ENCODE measurements at places on chromosomes 2 and 18.

DNA sequence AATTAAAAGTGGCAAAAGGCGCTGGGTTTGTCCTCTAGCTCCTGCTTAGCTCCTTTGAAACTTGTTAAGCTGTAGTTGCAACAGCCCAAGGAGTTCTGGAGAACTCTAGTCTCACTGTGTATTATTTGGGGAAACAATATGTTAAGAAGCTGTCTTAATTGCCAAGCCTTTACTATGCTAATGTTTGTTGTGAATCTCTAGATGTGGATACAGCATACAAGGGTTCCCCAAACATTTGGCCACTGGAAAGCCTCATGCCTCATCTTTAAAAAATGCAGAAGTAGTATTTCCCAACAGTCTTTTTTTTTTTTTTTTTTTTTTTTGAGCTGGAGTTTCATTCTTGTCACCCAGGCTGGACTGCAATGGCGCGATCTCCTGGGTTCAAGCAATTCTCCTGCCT lies 236.7 kb downstream of the PRKCE start:
- DNase-seq: no peak

DNA sequence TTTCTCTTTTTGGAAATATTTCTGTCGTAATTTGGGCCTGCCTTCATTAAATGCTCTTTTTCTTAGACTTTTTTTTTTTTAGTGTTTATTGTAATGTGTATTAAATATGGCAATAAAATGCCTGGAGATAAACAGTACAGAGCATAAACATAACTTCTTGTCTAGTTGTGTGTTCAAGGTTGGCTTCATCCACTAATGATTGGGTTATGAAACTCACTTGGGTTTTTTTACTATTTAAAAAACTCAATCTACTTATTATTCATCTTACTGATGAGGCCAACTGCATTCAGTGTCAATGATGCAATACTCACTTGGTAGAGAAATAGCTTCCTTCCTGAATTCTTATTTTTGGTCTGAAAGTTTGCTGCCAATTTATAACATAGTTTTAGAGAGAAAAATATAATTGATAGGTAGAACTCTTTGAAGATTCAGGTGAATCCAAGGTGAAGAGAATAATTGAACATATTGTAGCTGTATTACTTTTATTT lies 144.2 kb upstream of the NABP1 start:
- no peak for DNase-seq

GRCh38 chr2:179268277-179268925 lies 3.8 kb upstream of the SESTD1 start:
- DNase-seq: no peak

DNA sequence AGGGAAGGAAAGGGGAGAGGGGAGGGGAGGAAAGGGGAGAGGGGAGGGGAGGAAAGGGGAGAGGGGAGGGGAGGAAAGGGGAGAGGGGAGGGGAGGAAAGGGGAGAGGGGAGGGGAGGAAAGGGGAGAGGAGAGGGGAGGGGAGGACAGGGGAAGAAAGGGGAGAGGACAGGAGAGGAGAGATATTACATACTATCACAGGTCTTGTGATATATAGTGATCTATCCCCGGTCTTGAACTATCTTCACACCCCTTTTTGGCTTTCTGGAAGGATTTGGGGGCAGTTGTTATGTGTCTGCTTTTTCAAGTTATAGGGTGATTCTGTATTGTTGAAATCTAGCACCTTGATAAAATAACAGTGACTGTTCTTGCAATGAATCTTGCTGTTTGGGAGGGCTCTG lies 92.1 kb upstream of the ID2 start:
- no peak for DNase-seq

DNA sequence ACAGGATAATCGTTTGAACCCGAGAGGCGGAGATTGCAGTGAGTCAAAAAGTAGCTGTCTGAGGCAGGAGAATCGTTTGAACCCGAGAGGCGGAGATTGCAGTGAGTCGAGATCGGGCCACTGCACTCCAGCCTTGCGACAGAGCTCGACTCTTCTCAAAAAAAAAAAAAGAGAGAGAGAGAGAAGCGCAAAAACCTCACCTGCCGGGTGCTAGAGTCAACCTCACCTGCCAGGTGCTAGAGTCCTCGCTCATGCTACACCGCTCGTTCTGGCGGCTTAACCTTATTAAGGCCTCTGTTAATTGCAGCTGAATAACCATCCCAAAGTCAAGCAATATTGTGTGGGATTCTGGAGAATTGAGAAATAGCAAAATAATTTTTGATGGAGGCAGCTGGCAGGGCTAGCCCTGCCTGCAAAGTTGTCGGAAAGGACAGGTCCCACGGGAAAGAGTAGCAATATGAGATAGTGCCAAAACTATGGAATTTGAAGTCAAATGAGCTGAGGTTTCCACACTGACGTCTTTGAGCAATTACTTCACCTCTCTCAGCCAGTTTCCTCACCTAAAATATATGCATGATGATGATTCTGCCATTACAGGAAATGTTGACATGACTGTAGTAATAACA lies 644 bp upstream of the DYM start:
- DNase-seq: no peak

DNA sequence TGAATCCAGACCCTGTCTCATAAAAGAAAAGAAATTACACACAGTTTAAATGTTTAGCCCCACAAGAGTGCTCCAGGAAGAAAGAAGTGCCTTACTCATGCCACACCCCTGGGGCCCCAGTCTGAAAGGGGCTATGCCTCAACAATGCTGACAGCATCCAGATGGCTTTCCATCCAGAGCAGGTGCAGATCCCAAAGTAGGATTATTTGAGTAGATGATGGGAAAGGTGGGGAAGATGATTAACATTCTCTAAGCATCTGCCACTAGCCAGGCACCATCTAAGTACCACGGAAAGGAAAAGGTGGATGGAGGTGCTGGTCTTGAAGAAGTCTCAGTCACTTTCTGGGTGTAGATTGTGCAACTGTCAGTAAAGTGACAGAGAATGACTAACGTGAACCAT lies 16.3 kb downstream of the DPYSL5 start:
- no peak for DNase-seq

DNA sequence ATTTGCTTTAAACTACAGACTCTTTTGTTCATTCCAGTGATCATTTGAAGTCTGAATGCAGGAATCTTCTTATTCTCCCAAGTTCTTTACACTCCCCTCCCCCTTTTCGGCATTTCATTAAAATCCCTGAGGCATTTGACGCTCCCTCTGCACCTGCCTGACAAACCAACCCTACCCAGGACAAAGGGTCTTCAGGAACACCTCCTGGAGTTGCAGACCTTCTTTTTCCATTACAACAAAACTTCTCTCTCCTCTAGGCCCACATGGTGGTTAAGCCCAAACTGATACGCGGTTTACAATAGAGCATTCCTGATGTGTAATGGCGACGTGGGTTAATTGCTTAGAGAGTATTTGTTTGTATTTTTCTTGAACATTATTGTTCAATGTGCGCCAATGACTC lies 367.4 kb downstream of the FBXO15 start:
- no peak for DNase-seq

GRCh38 chr2:39464864-39465263 lies 27.8 kb upstream of the MAP4K3 start:
- DNase-seq: no peak

GRCh38 chr2:155841442-155841841 lies 491.1 kb downstream of the NR4A2 start:
- no peak for DNase-seq

DNA sequence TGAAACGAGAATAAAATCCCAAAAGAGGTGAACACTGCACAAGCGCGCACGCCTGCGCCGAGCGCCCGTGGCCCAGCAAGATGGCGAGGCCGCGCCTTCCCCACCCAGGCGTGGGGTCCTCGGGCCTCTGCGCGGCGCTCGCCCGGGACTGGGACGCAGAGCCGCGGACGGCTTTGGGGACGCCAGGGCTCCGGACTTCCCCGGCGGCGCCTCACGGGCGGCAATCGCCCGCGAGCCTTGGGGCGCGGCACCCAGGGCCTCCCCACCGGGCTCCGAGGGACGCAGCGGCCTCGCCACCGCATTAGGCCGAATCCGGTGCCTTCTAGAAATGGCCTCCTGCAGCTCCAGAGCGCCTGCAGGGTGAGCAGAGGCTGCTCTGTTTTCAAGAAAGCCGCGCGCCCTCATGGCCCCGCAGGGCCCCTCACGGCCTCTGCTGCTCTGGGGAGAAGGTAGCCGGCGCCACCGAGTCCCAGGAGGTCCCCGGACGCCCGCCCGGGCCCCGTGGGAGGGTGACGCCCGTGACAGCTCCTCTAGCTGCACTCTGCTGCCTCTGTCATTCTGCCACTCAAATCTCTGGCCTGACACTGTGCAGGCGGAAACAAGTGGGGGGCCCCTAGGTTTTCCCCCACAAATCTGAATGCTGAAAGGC lies 35.9 kb upstream of the POMC start:
- no peak for DNase-seq

GRCh38 chr2:30139131-30139870 lies 7.5 kb upstream of the YPEL5 start:
- no peak for DNase-seq

DNA sequence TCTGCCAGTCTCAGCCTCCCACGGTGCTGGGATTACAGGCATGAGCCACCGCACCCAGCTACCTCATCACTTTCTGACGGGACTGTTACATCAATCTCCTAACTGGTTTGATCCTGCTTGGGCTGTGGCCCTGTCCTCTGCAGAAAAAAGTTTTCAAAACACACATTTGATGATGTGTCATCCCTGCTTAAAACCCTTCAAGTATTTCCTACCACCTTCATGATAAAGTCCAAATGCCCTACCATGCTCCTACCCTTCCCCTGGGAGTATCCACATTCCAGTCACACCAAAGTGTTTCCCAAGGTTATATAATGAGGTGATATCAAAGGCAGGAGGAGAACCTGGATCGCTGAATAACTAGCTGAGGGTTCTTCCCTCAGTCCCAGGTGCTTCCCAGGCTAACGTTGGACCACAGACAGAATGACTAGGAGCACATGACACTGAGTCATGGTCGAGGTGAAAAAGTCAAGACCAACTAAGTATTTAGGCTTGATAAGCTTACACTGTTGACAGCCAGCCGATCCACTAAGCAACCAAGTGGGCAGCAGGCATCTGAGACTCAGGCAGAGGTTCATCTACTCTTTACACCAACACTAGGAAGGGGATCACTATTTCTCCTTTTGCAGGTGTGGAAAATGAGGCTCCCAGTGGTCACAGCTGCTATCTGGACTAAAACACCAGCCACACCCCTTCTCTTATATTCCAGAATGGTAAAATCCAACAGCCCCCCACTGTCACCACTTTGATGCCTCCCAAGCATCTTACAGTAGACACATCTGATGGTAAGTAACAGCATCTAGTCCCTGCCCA lies 31.8 kb downstream of the CYRIA start:
- no peak for DNase-seq

GRCh38 chr2:212015588-212015987 lies 523.0 kb downstream of the ERBB4 start:
- no peak for DNase-seq

DNA sequence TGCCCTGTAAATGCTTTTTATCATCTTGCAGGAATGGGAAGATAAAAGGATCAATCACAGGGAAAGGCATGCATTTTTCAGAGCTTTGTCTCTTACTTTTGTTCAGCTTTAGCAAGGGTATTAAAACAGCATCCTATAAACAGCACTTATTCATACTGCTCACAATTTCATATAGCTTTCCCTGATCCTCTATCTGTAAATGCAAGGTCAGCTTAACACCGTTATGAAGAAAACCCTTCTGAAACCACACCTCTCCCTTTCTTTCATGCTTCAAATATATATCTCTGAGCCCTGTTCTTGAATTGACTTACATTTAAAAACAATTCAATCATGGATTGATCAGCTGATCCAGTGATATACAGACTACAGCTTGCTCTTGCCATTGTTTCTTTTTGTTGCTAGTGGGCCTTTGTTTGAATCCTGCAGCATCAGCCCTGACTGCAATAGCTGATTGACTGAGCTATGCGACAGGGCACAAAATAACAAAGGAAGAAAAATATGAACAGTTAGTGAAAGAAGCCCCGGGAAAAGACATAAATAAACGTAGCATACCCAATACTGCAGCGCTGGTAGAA lies 795.5 kb upstream of the CDH2 start:
- no peak for DNase-seq

DNA sequence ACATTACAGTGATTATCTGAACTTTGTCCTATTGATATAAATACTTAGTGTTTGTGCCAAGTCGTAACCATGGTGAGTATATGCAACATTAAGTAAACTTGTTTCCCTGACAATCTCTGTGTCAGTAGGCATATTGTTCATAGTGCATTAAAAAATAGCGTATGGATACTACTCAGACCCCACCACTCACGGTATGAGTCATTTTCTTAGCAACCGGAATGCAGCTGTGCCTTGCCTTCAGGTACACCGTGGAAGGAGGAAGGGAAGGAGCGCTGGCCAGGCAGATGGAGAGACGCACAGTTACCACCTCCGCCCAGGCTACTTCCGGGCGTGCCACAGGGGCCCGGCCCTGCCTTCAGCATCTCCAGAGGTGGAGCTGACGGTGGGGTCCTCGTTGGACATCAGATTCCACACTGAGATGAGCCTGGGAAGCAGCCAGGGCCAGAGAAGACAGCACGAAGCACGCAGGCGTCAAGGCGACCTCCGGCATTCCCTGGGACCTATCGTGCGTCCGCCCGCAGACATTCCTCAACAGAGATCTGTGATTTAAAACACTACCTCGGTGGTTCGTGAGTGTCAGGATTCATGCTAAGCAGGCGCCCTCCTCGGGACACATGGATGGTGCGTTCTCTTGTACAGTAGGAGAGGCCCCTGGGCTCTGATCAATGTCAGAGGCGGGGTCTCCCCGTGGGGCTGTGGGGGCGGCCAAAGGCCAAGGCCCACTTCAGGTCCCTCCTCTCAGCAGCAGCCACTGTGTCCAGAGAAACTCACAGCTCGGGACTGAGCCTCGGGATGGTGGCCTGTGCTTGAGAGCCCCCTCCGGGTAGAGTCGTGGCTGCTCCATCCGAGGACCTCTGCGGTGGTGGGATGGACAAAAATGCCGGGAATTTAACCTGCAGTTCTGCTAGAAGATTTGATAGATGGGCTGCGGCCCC lies 82.2 kb upstream of the HDAC4 start:
- no peak for DNase-seq

- no peak for DNase-seq
Measured at GRCh38 chr2:81505586-81505985, 1201.0 kb upstream of the LRRTM1 start.

DNA sequence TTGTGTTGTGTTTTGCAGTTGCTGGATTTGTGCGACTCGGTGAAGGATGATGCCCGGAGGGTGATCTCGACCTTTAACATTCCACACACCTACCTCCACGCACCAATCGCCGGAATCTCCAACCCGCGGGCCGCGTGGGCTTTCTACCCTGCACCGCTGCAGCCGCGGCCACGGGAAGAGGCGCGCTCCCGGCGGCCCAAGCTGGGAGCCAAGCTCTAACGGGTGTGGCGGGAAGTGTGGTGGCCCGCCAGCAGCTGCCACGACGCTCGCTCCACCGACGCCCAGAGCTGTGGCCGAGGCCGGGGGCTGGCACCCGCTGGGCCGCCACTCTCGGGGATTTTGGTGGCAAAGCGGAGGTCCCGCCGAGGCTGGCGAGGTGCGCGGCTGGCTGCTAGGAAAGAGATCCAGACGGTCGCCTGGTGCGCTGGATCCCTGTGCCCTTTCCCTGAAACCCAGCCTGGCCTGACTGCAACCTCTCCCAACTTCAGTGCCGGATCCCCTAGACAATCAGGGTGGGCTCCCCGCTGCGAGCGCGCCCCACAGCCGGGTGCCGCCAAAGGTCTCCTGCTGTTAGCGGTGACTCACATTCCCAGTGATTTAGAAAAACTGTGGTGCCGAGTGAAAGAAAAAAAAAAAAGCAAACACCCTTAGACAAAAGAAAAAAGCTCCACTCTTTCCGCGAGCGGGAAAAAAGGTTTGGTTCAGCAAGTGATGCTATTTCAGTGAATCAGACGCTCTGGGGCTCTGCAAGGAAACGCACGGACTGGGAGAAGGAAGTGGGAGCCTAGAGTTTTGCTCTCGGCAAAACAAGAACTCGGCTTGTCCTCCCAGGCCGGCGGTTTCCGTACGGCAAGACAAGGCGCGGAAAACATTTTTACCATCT lies 2.9 kb upstream of the BCL2L11 start:
- DNase-seq: no peak
